ENCODE measurements at places on chromosomes 11 and 22.

DNA sequence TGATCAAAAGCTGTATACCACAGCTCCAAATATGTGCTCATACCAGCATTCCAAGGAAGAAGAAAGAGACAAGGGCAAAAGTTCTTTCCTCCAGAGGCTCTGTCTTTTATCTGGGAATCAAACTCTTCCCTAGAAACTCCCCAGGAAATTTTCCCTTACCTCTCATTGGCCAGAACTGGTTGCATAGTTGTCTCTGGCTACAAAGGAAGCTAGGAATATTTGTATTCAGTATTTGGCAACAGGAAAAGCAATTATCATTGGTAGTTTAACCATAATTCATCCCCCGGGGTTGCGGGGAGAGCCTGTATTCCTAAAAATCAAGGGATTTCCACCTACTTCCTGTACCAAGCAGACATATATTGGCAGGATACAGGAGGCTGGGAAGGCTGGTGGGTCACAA is 10.5 kb upstream of the ZFTA start:
- DNase-seq: no peak

GRCh38 chr22:31962387-31963125 is 18.2 kb downstream of the YWHAH start:
- DNase-seq: no peak

DNA sequence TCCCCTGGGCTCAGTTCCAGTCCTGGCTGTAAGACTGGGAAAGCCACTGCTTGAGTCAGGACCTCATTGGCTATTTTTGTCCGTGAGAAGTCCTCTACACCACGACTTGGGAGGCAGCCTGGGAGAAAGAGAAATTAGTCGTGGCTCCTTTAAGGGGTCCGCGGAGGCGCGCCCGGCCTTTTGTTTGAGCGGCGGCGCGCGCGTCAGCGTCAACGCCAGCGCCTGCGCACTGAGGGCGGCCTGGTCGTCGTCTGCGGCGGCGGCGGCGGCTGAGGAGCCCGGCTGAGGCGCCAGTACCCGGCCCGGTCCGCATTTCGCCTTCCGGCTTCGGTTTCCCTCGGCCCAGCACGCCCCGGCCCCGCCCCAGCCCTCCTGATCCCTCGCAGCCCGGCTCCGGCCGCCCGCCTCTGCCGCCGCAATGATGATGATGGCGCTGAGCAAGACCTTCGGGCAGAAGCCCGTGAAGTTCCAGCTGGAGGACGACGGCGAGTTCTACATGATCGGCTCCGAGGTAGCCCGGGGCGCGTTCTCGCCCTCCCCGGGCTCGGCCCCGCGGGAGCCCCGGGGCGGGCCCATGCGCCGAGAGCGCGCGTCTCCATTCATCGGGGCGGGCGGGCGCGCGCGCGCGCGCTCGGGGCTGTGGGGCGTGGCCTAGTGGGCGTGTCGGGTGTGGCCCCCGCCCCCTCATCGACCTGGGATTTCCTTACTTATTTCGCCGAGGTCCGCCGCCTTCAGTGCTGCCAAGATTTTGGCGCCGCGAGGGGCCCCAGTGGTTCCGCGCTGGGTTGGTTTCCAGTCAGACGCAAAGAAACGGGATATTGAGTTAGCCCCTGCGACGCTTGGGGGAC is at the start of gene SMARCB1:
SMARCB1 (plus strand) TSS at position 215 of the 848 bp plus-strand sequence; CDS start at position 419, 204 bp downstream.
- DNase-seq: peak; percentile 89

DNA sequence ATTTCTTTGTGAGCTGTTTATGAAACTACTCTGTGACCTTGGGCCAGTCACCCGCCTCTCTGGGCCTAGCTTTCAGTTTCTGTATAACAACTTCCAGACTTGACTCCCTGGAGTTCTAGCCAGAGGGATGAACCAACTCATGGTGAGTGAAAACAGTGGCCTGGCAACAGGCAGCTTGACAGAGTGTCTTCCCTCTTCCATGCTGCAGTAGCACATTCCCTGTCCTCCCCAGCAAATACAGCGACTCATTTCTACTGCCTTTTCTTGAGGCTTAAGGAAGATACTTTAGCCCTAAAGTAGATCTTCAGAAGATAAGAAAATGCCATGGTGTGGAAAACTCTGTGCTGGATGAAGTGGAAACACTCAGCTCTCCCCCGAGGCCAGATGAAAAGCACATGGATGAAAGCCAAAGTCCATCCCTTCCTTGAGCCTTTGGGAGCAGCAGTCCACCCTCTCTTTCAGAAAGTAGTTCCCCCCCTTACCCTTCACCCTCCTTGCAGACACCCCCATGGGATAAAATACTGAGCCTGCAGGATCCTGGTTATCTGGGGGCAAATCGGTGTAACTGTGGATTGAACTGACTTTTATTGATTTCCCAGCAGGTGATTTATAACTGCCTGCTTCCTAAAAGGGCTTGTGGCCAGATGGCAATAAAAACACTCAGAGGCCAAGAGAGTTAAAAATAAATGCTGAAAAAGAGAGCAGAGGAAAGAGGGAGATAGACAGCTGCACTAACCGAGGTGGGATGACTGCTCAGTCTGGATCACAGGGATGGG is 24.1 kb downstream of the IRAG1 start:
- DNase-seq: peak; percentile 70

DNA sequence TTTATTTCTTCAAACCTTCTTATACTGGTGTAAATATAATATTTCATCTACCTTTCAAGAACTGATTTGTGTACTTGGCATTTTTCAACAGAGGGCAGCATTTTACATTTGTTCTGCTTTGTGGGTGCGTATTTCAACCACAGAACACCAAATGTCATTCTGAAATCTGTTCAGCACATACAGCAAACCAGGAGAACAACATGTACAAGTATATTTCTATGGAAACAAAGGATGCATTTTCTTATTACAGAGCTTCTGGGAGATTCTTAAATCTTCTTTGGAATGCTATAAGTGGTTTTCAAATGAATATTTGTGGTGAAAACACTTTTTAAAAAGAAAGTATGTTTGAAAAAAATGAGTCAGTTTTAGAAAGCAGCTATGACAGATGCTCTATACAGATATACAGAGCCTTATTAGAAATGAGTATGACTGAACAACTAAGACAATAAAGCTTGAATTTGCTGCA is 946.0 kb downstream of the FAM181B start:
- peak; percentile 47 for DNase-seq

- DNase-seq: no peak
These were observed 22.0 kb upstream of the CTSC start for GRCh38 chr11:88359541-88359940.

GRCh38 chr11:71197096-71197495 is 55.3 kb downstream of the SHANK2 start:
- no peak for DNase-seq

- DNase-seq: no peak
These were observed 17.9 kb upstream of the FGF19 start for GRCh38 chr11:69721745-69722144.

DNA sequence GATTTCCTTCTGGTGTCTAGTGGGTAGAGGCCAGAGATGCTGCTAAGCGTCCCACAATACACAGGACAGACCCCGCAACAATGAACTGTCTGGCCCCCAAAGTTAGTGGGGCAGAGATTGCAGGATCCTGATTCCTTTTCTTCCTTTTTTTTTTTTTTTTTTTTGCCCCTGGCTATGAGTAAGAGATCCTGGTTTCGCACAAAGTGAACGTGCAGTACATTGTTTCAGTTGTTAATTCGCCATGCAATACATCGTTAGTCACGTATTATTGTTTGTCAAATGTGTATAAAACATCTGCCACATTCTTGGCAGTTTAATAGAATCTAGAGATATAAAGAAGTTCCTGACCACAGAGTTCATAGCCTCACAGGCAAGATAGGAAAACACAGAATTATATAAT is 20.2 kb downstream of the ST3GAL4 start:
- DNase-seq: peak; percentile 32

GRCh38 chr11:117421041-117421440 is 93.4 kb downstream of the CEP164 start:
- DNase-seq: no peak

Measured in fibroblast of mammary gland (primary cell).